ENCODE measurements at places on chromosomes 5 and 9. TPM values are rescaled to one million over a fixed set of nuclear protein-coding genes. Genes with fewer than 3 reads are reported as not detected.

DNA sequence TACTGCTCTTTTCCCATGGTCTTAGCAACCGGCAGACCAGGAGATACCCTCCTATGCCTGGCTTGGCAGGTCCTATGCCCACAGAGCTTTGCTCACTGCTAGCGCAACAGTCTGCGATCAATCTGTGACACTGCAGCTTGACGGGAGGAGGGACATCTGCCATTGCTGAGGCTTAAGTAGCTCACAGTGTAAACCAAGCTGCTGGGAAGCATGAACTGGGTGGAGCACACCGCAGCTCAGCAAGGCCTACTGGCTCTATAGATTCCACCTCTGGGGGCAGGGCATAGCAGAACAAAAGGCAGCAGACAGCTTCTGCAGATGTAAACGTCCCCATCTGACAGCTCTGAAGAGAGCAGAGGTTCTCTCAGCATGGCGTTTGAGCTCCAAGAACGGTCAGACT, 40.4 kb downstream of the MCTP1 start:
- no peak for DNase-seq
- H3K4me3 ChIP-seq, result no peak overlapping the region
- H3K4me1 ChIP-seq, result no peaks in the 10 kb centered on the region
- H3K36me3 ChIP-seq, result no peaks in the 10 kb centered on the region

- no peak for DNase-seq
- H3K27ac ChIP-seq, result no peak overlapping the region
- no peaks in the 10 kb centered on the region for H3K4me1 ChIP-seq
- H3K27me3 ChIP-seq, result no peaks in the 10 kb centered on the region
- no peak overlapping the region for H3K4me3 ChIP-seq
Measured at GRCh38 chr5:7659420-7659819, 191.5 kb downstream of the CFAP90 start.

DNA sequence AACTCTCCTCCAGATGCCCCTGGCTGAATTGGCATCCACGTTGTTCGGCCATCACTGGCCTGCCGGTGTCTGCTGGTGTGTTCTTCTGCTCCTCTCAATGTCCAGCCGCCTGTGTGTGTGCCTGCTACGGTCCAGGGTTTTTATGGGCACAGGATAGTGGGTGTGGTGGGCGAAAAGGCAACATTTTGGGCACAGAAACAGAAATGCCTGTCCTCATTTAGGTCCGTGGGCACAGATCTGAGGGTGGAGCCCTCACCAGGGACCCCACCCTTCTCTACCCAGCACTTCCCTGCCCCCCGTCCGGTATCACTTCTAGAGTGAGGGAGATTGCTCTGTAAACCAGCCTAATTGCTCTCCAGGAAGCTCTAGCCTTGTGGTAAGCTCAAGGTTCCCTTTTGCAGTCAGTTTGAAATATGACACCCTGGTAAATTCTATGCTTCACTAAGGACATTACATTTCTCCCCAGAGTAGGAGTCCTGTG, 410.1 kb downstream of the MAT2B start:
- no peak for DNase-seq
- no peak overlapping the region for H3K27ac ChIP-seq
- H3K36me3 ChIP-seq, result no peaks in the 10 kb centered on the region
- no peaks in the 10 kb centered on the region for H3K4me1 ChIP-seq
- H3K27me3 ChIP-seq, result no peaks in the 10 kb centered on the region

Gene GRXCR2
- not detected for total RNA-seq

DNA sequence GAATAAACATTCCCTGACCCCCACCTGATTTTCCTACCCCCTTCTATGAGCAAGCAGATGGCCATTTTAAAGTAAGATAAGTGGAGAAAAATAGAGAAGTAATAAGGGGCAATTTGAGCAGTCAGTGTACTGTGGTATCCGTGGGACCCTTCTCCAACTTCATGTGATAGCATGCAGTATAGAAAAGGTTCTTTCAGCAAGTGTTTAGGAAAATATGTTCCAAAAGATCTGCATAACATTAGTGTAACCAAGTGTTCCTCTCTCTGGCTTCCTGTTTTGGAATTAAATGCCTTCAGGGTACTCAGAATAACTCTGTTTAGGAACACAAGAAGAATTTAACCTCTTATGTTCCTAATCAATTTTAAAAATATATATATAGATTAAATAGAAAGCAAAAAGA, 134.9 kb downstream of the ATG10 start:
- no peak overlapping the region for H3K4me3 ChIP-seq
- DNase-seq, result no peak

Gene SH3GL2
- total RNA-seq, result 0.16 TPM

Gene C6
- 1.2 TPM for total RNA-seq

- H3K4me3 ChIP-seq, result no peak overlapping the region
- no peaks in the 10 kb centered on the region for H3K36me3 ChIP-seq
- no peak for DNase-seq
Measured at GRCh38 chr5:173886150-173886549, 2.0 kb upstream of the CPEB4 start.

Gene C9
- total RNA-seq, result not detected

GRCh38 chr9:93198838-93199625, 15.1 kb downstream of the WNK2 start:
- H3K36me3 ChIP-seq, result no peaks in the 10 kb centered on the region
- DNase-seq, result no peak
- no peaks in the 10 kb centered on the region for H3K27me3 ChIP-seq
- no peak overlapping the region for H3K27ac ChIP-seq
- H3K4me1 ChIP-seq, result no peaks in the 10 kb centered on the region

Gene C1QTNF3
- 4.0 TPM for total RNA-seq
